Activated T-cell treated with anti-CD3 and anti-CD28 coated beads for 48 hours (primary cell): ENCODE measurements at places on chromosomes 12 and 14.

DNA sequence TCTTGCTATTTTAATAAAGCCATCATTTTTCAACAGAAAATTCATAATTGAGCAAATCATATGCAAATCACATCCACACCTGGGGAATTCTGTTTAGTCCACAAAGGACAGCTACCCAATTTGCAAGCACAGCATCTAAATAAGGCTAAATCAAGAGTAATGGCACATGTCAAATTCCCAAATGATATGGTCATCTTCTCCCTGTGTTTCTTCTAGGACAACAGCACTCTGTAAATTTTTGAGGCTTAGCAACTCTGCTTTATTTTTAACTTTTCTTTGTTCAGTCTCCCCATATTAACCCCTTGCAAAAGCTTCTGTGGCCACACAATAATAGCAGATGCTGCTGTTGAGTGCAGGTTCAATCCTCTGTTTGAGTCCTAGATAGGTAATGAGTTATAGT lies 155.6 kb upstream of the DAAM1 start:
- DNase-seq = no peak

DNA sequence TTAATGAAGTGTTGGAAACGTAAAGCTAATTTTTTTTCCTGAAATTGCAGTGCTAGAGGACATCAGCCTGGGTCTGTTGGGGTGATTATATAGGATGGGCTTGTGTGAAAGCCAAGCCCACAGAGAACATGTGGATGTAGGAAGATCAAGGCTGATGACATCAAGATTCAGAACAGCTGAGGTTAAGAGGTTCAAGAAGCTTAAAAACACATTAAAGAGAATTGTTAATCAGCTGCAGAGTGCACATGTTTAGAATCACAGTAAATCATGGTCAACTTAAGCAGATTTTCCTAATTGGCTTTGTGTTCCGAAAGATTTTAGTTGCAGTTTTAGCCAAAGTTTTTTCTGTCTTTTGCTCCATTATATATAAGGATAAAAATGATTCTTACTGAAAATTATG lies 87.9 kb upstream of the PRICKLE1 start:
- DNase-seq = no peak

- DNase-seq = no peak
These were observed 35.8 kb upstream of the BBS10 start for GRCh38 chr12:76383988-76384387.

DNA sequence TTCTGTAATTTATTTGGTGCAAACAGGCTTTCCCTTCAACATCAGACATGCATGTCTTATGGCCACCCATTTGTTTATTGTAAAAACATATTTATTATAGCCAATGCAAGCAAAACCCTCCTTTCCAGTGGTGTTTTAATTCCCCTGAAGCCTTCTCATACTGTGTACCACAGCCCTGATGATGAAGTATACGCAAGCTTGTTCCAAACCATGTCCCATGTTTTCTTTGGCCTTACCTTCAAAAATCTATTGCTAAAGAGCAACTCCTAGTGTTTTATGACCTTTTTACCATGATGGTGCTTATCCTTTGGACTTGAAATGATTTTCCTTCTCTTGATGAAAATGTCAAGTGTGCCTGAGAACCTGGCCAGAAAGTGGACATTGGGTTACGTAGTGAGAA lies 85.9 kb upstream of the CCDC91 start:
- no peak for DNase-seq

- no peak for DNase-seq
These were observed 3.8 kb downstream of the PSMB5 start for GRCh38 chr14:23030936-23031335.

- DNase-seq = no peak
These were observed 733 bp upstream of the PPFIBP1 start for GRCh38 chr12:27523305-27523641.

- DNase-seq = no peak
These were observed 10.3 kb upstream of the ISM2 start for GRCh38 chr14:77508876-77509275.

- no peak for DNase-seq
These were observed 312.9 kb downstream of the ALG10 start for GRCh38 chr12:34334953-34335743.

- no peak for DNase-seq
These were observed 295.6 kb downstream of the DPF3 start for GRCh38 chr14:72598306-72598705.
